Renal pelvis (tissue), 12 donors: ENCODE measurements at places on chromosomes 5 and 9. TPM values are rescaled to one million over a fixed set of nuclear protein-coding genes. Genes with fewer than 3 reads are reported as not detected.

The CCDC187 gene
- 3.6 TPM for polyA plus RNA-seq

The OLFML2A gene
- polyA plus RNA-seq = 24.6 TPM

- DNase-seq = no peak
These were observed 92.8 kb upstream of the VCAN start for GRCh38 chr5:83378624-83379289.

- DNase-seq = no peak
These were observed 63.0 kb downstream of the C5orf15 start for GRCh38 chr5:133905424-133905823.

The CBY3 gene
- polyA plus RNA-seq = 1.0 TPM

GRCh38 chr5:61525512-61526206 is 193.6 kb downstream of the ZSWIM6 start:
- DNase-seq = peak; percentile 45

The ZNF462 gene
- 23.0 TPM for polyA plus RNA-seq

The IRX1 gene
- 35.6 TPM for polyA plus RNA-seq

The TMEM215 gene
- 0.05 TPM for polyA plus RNA-seq

The TAF9 gene
- polyA plus RNA-seq = 55.0 TPM

DNA sequence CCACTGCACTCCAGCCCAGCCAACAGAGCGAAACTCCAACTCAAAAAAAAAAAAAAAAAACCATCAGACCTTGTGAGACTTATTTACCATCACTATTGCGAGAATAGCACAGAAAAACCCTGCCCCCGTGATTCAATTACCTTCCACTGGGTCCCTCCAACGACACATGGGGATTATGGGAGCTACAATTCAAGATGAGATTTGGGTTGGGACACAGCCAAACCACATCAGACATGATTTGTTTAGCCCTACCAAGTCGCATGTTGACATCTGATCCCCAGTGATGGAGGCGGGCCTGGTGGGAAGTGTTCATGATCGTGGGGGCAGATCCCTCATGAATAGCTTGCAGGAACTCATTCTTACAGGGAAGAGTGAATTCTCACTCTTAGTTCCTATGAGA is 26.6 kb downstream of the MYO10 start:
- DNase-seq = no peak

GRCh38 chr9:38282756-38283155 is 109.7 kb upstream of the ALDH1B1 start:
- DNase-seq = no peak
